ENCODE measurements at places on chromosomes 16 and 17.

GRCh38 chr17:47949197-47949759, 7.9 kb downstream of the PNPO start:
- DNase-seq: peak; percentile 83

- DNase-seq: no peak
These were observed 79.0 kb downstream of the NETO2 start for GRCh38 chr16:47064775-47065174.

DNA sequence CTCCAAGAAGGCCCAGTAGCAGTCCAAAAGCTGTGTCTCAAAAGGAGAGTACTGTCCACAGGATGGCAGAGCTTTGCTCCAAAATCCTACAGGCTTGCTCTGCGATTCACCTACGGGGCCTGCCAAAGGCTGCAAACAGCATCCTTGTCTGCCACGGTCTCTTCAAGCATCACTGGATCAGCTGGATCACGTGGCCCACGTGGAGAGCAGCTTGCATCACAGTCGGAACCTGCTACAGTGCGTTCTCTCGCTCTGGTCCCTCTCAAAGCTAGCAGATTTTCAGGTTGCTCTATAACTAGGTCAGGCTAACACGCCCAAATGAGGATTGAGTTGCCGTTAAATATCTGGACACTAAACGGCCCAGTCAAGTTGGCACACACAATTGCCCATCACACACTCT, 8.4 kb upstream of the TIMM22 start:
- no peak for DNase-seq

- DNase-seq: no peak
These were observed 1.2 kb downstream of the SLC9A5 start for GRCh38 chr16:67250045-67250327.

DNA sequence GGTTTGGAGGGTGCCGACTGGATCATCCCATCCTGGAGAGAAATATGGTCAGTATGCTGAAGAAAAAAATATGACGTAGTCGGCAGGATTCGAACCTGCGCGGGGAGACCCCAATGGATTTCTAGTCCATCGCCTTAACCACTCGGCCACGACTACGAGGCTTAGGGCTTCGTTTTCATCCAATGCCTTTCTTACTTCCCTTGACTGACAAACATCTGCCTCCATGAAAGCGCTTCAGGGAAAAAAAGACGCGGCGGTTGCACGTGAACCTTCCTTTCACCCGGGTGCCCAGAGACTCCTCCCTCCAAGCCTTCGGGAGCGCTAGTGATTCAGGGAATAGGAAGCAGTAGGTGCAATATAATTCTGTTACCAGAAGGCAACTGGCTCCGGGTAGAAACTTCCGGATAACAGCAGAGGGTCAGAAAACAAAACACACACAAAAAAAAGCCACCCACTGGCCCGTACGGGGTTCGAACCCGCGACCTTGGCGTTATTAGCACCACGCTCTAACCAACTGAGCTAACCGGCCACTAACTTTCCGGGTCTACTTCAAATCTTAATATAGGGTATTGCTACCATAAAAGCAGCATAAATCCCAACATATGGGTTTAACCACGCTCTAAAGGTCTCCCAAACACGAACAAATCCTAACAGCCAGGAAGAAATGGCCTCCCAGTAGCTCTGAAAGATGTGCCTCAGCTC, 16.3 kb upstream of the AURKB start:
- peak; percentile 15 for DNase-seq

GRCh38 chr16:497258-497657, 30.3 kb upstream of the CAPN15 start:
- no peak for DNase-seq

Measured in stimulated activated effector memory CD8-positive, alpha-beta T cell treated with anti-CD3 and anti-CD28 coated beads, Interleukin-12 subunit alpha, Interleukin-12 subunit beta, amount 100 ng/mL, for 72 hours (primary cell).